ENCODE measurements at places on chromosomes 12 and 14.

DNA sequence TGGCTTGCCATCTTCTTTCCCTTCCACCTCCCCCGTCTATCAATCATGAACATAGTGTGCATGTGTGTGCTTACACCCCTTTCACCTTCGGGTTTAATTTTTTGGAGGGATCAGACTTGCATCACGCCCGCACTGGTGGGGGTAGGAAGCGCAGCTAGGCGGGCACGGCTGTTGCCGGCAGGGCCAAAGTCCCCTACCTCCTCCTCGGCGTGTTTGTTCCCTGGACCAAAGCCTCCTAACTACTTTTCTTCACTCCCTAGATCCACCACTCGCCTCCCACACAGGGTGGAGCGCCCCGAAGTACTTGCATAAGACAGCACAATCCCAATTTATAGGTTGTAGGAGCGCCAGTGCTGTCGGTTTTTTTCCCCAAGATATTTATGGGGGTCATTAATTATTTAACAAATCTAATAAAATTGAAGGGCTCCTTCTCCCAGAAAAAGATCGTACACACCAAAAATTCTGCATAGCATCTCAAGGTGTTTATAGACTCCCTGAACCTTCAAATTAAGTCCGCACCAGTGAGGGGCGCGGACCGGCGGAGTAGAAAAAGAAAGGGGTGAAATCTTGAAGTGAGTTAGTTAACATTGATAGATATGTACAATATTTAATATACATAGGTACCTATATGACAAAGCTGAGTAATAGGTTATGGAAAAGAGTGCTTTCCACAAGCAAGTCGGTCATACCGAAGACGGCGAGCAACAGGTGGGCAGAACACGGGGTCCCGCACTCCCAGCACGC is 717 bp downstream of the PKP2 start:
- DNase-seq = no peak

DNA sequence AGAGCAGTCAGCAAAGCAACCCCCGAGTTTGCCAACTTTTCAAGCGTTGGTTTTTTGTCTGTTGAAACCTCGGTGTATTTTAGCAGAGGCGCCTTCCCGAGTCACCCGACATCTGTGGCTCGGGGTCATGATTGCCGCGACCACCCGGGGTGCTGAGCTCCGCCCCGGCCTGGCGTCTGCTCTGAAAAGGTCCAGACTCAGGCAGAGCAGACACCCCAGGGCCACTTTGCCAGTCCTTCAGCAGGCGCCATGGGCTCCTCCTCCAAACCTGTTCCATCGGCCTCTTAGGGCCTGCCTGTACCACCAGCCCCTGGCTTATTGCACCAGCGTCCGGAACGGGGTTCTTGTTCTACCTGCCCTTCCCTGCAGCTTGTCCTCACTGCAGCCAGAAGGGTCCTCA is 19.1 kb downstream of the ANKRD9 start:
- DNase-seq = no peak

DNA sequence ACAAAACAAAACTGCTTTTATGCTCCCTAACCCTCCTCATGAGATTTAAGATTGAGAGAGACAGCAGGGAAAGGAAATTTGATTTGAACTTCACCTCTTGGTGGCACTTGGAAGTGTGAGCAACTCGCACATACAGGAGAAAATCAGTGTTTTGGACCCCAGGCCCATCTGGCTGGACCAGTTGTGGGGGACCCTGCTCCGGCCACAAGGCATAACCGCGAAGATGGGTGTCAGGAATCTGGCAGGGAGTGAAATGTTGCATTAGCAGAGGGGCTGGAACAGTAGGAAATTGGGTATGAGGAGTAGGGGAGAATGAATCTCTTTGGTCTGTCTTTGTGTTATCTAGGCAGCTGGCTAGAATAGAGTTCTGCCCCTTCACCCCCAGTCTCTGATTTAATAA is 1.2 kb downstream of the CIROP start:
- DNase-seq = no peak

- DNase-seq = no peak
Measured at GRCh38 chr14:49865431-49865859, 12.9 kb upstream of the NEMF start.

DNA sequence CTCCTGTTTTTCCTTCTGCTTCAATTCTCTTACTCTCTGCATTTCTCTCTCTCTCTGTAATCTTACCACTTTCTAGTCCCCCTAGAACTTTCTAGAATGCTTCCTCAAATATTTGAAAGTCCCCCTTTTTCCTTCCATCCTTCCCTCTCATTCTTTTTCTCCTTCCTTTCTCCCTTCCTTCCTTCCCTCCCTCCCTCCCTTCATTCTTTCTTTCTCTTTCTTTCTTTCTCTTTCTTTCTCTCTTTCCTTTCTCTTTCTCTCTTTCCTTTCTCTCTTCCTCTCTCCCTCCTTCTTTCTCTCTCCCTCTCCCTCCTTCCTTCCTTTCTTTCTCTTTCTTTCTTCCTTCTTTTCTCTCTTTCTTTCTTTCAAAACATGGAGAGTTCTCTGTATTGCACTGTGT is 201.4 kb upstream of the IGF1 start:
- DNase-seq = no peak

DNA sequence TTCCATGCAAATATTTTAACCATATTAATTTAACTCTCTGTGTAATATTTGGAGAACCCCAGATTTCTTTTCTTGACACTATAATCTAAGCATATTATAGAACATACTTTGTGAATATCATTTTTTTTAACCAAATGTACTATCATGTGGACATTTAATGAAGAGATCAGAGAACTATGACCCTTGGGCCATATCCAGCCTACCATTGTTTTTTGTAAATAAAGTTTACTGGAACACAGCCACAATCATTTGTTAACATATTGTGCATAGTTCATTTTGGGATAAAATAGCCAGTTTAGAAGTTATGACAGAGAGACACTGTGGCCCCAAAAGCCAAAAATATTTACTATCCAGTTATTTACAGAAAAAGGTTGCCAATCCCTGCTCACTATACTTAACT is 338.2 kb downstream of the TMEM117 start:
- DNase-seq = no peak

GRCh38 chr12:93107514-93108312 is 178.6 kb upstream of the EEA1 start:
- no peak for DNase-seq

GRCh38 chr12:24649209-24649608 is 299.7 kb downstream of the BCAT1 start:
- DNase-seq = no peak

- no peak for DNase-seq
Measured at GRCh38 chr12:63090716-63091115, 60.3 kb downstream of the AVPR1A start.
